ENCODE measurements at places on chromosomes 5 and 9. TPM values are rescaled to one million over a fixed set of nuclear protein-coding genes. Genes with fewer than 3 reads are reported as not detected.
A peak's percentile ranks its signal among the peaks of the same experiment; 100 is the strongest.

Gene IFNA13
- total RNA-seq: not detected

GRCh38 chr5:141507387-141508091 is 18.7 kb downstream of the PCDHGC5 start:
- DNase-seq: no peak

- no peak for DNase-seq
Measured at GRCh38 chr5:36045895-36046294, 20.8 kb downstream of the UGT3A2 start.

- DNase-seq: no peak
Measured at GRCh38 chr9:4009006-4009511, 290.8 kb downstream of the GLIS3 start.

GRCh38 chr5:92641031-92641962 is 939.7 kb downstream of the NR2F1-AS1 start:
- peak; percentile 52 for DNase-seq

GRCh38 chr5:138946831-138947560 is 71.9 kb upstream of the LRRTM2 start:
- no peak for DNase-seq

DNA sequence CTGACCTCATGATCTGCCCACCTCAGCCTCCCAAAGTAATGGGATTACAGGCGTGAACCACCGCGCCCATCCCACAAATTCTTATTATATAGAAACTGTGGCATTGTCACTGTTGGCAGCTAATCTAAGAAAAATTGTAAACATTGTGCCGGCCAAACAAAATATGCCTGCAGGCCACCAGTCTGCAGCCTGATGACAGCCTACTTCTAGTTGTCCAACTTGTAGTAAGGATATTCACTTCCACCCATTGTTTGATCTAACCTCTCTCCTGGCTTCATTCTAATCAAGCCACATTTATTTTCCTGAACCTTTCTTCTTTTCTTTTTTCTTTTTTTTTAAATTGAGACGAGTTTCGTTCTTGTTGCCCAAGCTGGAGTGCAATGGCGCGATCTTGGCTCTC is 13.7 kb upstream of the TMED9 start:
- no peak for DNase-seq

Gene SHOC1
- 1.1 TPM for total RNA-seq

- DNase-seq: no peak
Measured at GRCh38 chr5:82639393-82640144, 361.4 kb upstream of the RPS23 start.

- no peak for DNase-seq
Measured at GRCh38 chr5:60929024-60929423, 15.8 kb downstream of the ERCC8 start.

Gene PCDHGC4
- 0.05 TPM for total RNA-seq

Gene PIP5KL1
- total RNA-seq: 37.6 TPM

DNA sequence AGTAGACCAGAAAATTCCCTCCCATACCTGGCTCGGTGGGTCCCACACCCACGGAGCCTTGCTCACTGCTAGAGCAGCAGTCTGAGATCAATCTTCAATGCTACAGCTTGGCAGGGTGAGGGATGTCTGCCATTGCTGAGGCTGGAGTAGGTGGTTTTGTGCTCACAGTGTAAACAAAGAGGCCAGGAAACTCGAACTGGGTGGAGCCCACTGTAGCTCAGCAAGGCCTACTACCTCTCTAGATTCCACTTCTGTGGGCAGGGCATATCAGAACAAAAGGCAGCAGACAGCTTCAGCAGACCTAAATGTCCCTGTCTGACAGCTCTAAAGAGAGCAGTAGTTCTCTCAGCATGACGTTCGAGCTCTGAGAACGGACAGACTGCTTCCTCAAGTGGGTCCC is 5.6 kb upstream of the GZMA start:
- DNase-seq: no peak

DNA sequence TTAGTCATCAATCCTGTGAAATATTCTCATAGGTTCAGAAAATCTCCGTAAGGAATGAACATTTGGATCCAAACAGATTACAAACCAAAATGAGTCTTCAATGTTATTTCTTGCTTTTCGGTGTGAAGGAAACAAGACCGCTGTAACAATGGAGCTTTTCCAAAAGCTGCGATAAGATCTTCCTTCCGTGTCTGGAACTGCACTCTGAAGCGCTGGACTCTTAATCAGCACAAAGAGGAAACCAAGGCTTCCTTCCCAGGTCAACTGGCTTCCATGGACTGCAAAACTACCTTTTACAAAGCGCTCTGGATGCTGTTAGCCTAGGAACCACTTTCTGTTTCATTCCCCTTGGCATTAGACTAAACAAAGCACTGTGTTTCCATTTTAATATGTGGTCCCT is 137.9 kb upstream of the BASP1 start:
- DNase-seq: no peak

DNA sequence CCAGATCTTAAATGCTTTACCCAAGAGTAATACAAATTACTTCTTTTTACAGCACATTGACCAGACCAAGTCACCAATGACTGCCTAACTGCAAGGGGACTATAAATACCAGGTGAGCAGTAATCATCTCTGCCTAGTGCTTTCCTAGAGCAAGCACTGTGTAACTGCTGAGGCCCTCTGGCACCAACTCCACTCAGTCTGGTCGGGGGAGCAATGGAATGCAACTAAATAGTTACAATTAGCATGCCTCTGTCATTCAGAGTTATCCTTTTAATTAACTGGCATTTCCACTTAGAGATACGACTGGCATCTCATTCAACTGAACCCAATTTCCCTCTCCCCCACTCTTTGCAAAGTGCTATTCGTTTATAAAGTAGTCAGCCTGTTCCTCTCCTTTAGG is 1309.1 kb upstream of the DMAC1 start:
- no peak for DNase-seq

Data from HCT116 (cell line).